Effector CD4-positive, alpha-beta T cell (primary cell): ENCODE measurements at places on chromosomes 11 and 22.

GRCh38 chr11:10746871-10747270 lies 4.2 kb upstream of the CTR9 start:
- DNase-seq = no peak

- peak; percentile 30 for DNase-seq
Measured at GRCh38 chr22:36162127-36163034, 1.8 kb upstream of the APOL3 start.

- no peak for DNase-seq
Measured at GRCh38 chr11:76030286-76030685, 176.0 kb downstream of the WNT11 start.

- no peak for DNase-seq
Measured at GRCh38 chr11:63961608-63962412, 12.6 kb upstream of the COX8A start.

GRCh38 chr22:19478901-19479354 lies at the start of gene UFD1:
Gene UFD1, minus strand, starts transcription at chr22:19479193. Its CDS starts 108 bp downstream, at chr22:19479085.
- peak; percentile 74 for DNase-seq

GRCh38 chr22:45512363-45512762 lies 9.7 kb downstream of the FBLN1 start:
- no peak for DNase-seq

- no peak for DNase-seq
Measured at GRCh38 chr11:130647371-130647770, 198.9 kb downstream of the ADAMTS15 start.

- DNase-seq = no peak
Measured at GRCh38 chr11:1938343-1939005, 8.7 kb upstream of the MRPL23 start.

GRCh38 chr11:19555266-19555665 lies 157.4 kb upstream of the NAV2 start:
- DNase-seq = no peak

- DNase-seq = no peak
Measured at GRCh38 chr11:8315954-8316353, 52.3 kb upstream of the LMO1 start.

- no peak for DNase-seq
Measured at GRCh38 chr11:71176812-71177211, 75.6 kb downstream of the SHANK2 start.

- no peak for DNase-seq
Measured at GRCh38 chr22:37507731-37508130, 11.5 kb downstream of the CARD10 start.

- DNase-seq = no peak
Measured at GRCh38 chr11:57274904-57275498, 38.0 kb upstream of the APLNR start.
